Activated CD8-positive, alpha-beta T cell treated with anti-CD3 and anti-CD28 coated beads for 36 hours (primary cell): ENCODE measurements at places on chromosomes 7 and 10.

DNA sequence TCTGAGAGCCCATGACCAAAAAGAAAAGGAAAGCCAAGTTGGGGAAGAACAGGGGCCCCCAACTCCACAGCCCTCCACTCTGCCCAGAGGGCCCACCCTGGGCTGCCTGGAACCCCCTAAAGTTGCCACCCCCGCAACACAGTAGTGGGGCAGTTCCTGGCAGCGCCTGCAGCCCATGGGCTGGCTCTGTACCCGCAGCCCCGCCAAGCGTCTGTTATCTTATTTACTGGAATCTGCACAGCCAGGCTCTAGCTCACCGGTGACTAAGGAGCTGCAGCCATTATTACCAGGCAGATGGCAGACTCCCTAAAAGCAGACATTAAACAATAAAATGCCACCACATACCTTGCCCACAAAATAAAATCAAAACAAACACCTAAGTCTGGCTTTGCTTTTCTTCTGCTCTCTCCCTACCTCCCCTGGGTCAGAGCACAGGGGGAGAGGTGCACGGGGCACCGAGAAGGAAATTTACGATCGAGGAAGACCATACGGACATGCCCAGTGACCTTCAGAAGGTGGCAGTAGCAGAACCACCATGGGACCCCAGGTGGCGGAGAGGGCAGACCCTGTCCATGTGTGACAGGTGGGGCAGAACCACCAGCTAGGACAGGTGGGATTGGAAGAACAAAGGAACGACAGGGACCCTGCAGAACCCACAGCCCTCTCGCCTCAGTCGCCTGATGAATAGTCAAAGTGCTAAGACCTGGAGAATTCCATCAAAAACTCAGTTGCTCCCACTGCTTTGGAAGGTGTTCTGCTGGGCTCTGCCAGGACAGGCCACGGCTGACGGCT is 66.3 kb downstream of the PRKAG2 start:
- DNase-seq: no peak

DNA sequence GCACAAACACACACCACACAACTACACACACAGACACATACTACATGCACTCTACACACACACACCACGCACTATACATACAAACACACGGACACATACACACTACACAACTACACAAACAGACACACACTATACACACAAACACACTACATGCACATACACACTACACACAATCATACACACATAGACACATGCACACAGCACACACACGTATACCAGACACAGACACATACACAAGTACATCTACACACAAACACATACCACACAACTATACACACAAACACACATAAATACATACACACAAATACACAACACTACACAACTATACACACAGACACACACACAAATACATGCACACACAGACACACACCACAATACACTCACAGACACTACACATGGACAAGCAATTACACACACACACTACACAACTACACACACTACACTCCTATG is 4.6 kb downstream of the GPR15LG start:
- DNase-seq: no peak

DNA sequence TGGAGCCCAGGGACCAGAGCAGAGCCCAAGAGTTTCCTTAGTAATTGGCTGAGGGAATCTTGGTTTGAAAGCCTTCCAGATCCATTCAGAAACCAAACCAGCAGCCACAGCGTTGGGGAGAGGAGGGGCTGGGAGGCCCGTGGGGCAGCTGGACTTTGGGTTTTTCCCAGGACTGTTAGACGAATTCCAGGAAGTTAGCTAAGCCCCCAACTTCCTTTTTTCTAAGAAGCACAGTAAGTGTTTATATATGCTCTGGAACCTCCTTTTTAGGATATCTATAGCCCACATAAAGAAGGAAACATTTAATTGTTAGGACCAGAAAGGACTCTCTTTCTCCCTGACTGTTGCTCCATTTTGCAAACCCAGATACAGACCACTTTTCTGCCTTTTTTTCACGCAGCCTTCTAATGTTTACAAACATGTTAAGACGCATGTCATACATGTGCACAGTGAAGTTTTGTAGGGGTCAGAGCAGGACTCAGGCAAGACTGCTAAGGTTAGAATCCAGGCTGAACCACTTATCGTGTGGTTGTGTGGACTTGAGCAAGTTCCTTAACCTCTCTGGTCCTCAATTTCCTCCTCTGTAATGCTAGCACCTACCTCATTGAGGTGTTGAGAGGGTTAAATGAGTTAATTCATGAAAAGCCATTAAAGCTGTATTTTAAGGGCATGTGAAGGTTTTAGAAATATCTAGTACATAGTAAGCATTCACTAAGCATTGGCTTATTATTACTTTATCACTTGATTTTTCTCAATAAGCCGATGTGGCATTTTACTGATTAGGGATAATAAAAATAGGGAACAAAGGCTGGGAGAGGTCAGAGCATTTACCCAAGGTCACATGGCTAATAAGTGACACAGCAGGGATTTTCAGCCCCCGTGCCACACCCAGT is 42.4 kb downstream of the TBATA start:
- DNase-seq: peak; percentile 42

- DNase-seq: no peak
Measured at GRCh38 chr7:46035166-46035565, 114.1 kb upstream of the IGFBP3 start.

DNA sequence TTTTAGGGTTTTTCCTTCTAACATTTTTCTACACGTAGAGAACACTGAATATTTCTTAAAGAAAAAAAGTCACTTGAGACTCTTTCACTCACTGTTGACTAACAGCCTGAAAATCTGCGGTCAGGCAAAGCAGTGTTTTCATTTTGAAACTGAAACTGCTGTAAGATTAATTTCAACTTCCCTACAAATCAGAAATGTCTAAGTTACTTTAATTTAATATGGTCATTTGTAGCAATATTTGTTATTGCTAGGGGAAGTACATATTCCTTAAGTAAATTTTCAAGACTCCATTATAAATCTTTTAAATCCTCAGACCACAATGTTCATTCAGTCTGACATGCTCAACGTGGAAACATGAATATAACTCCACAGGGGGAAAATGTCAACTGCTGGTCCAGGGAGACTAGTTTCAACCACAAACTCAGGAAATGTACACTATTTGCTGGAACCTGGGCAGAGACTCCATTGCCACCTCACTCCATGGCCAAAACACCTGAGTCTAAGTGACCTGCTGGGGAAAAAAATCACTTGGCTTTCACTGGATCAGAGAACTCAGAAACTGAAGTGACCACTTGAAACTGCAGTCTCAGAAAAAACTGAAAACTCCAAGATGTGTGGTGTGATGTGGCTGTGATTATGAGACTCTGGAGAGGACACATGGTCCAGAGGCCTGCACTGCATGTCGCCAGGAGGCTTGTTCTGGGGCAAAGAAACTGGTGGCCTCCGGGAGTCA is 161.2 kb downstream of the TAX1BP1 start:
- DNase-seq: peak; percentile 40

- no peak for DNase-seq
Measured at GRCh38 chr7:157507987-157508386, 171.2 kb downstream of the DNAJB6 start.

- DNase-seq: peak; percentile 67
Measured at GRCh38 chr10:118543714-118544400, 51.6 kb downstream of the PRLHR start.

- DNase-seq: no peak
Measured at GRCh38 chr7:46930366-46930765, 651.5 kb downstream of the TNS3 start.

- DNase-seq: no peak
Measured at GRCh38 chr7:67463983-67464382, 467.4 kb downstream of the TYW1 start.

GRCh38 chr7:145020454-145020853 is 184.6 kb upstream of the TPK1 start:
- DNase-seq: no peak

- no peak for DNase-seq
Measured at GRCh38 chr7:73682745-73683055, 553 bp downstream of the DNAJC30 start.

DNA sequence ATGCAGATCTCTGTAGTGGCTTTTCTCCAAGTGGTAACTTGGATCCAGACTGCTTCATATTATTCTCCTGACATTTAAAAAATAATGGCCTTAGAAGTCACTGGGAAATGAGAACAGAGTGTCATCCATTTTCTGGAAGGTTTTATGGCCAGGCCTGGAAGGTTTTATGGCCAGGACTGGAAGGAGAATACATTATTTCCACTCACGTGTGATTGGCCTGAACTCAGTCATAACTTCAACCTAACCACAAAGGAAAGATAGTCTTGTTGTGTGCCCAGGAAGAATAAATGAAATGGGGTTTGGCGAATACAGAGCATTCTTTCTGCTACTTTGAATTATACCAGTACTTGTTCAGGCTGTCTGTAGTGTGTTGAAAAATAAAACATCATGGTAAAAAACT is 360.9 kb downstream of the GPAM start:
- no peak for DNase-seq

- DNase-seq: peak; percentile 62
Measured at GRCh38 chr10:24951201-24952142, 934 bp downstream of the PRTFDC1 start.

GRCh38 chr10:124243702-124244121 is 150.3 kb upstream of the CHST15 start:
- DNase-seq: no peak

DNA sequence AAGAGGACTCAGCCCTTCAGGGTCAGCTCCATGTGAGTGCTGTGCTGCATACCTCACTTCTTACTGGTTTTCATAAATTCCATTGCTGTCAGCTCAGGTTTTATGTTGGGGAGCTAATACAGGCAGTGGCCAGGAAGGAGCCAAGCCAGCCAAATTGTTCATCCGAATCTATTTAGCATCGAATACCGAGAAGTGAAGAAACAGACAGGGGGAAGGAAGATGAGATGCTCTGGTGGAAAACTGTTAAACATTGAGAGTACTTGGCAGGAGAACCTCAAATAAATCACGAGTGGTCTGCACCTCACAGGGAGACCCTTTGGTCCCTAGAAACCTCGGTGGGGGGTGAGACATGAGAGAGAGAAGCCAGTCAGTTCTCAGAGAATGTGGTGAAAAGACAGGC is 196.0 kb upstream of the TMEM72 start:
- DNase-seq: no peak

DNA sequence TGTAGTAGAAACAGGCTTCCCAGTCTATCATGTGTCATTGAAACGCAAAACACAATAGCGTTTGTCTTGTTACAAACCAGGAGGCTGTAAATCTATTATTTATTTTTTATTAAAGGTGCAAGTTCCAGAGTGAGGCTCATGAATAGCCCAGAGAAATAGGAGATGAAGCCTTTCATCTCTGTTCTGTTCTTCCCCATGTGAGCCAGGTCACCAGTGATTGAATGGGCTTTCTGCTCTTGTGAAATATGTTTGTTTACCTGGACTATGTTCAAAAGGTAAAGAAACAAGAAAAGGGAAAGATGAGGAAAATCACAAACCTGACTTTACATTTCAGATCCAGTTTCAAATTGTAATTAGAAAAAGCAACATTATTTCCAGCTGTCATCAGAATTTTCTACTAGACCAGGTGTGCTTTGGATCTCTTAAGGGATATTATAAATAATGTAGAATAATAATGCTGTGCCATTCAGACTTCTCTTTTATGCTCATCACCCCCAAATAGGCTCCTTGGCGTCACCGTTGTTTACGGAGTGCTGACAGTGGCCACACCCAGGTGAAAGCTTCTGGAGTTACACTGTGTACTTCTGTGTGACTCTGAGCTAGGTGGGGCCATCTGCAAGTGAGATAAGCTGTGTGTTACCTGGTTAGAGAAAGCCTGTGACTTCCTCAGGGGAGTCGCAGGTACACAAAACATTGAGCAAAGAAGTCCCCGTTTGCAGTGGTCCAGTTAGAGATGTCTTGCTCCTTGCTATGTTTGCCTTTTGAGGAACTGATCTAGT is 274.9 kb downstream of the SDK1 start:
- DNase-seq: no peak
